ENCODE measurements at places on chromosomes 4 and X. TPM values are rescaled to one million over a fixed set of nuclear protein-coding genes. Genes with fewer than 3 reads are reported as not detected.

DNA sequence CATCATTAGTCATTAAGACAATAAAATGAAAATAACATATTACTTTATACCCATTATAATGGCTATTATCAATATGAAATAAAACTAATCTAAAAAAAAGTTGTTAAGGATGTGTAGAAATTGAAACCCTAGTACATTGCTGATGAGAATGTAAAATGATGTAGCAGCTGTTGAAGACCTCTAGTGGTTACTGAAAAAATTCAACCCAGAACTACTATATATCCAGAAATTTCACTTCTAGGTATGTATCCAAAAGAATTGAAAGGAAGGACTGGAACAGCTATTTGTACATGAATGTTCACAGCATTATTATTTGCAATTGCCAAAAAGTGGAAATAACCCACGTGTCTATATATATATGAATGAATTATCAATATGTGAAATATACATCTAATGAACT, 180.3 kb upstream of the KLHL4 start:
- no peak for DNase-seq

CPLX1 gene
- total RNA-seq = not detected

GRCh38 chr4:40553995-40554394, 75.7 kb downstream of the RBM47 start:
- no peak for DNase-seq

MAGT1 gene
- 60.7 TPM for total RNA-seq

HMGB3 gene
- total RNA-seq = 39.8 TPM

KLHL13 gene
- 0.13 TPM for total RNA-seq

TMPRSS11B gene
- not detected for total RNA-seq

- DNase-seq = no peak
Observed at GRCh38 chr4:39048311-39048710, 13.7 kb upstream of the KLHL5 start.

SYNPO2 gene
- total RNA-seq = 69.7 TPM

ART3 gene
- total RNA-seq = not detected

EVC gene
- total RNA-seq = 168 TPM

- DNase-seq = peak; percentile 87
Observed at GRCh38 chr4:148112231-148112982, 329.8 kb downstream of the NR3C2 start.

PAGE2B gene
- total RNA-seq = not detected

GRCh38 chr4:128256539-128256938, 31.1 kb downstream of the PGRMC2 start:
- DNase-seq = no peak

ATXN3L gene
- not detected for total RNA-seq

- DNase-seq = no peak
Observed at GRCh38 chrX:69616457-69617203, 717 bp downstream of the EDA start.

DNA sequence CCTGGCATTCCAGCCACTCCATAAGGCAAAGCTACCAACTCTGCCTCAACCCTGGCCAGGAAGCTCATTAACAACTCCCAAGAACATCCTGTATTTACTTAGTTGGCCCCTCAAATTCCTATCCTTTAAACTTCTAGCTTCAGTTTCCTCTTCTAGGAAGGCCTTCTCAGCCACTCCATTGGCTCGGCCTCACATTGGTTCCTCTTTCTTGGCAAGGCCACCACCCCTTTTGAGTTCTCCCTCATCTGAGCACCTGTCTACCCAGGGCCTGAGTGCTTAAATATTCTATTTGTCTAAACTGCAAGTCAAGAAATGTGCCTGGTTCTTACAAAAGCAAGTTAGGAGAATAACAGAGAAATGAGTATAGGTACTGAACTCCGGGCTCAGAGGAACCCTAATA, 10.0 kb downstream of the SMC1A start:
- DNase-seq = no peak

OSTC gene
- 240 TPM for total RNA-seq

- no peak for DNase-seq
Observed at GRCh38 chrX:119069128-119069527, 3.7 kb upstream of the CT47C1 start.

DNA sequence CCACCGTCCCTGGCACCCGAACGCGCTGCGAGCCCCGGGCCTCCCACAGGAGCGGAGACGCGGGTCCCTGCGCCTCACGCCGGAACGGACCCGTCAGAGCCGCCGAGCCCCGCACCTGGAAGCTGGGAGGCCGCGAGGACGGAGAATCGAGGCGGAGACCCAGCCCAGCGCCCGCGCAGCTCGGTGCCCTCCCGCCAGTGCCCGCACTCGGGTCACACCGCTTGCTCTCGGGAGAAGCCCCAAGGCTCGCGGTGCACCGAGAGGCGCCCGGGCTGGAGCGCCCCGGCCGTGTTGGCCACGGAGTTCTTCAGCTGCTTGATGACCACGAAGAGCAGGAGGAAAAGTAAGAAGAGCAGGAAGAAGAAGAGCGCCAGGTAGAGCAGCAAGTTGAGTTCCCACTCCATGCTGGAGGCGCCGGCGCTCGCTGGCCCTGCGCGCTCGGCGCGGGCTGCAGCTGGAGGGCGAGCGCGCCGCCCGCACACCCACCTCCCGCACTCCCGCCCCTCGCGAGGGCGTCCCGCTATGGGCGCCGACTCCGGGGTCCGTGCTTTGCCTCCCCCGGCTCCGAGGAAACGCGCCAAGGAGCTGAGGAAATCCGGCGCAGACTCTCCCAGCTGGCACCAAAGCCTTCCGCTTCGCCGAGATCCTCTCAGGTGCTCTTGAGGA, at the start of gene SMIM43:
SMIM43 (minus strand) TSS at position 463 of the 666 bp plus-strand sequence; CDS start at position 404, 59 bp downstream.
- no peak for DNase-seq

- DNase-seq = no peak
Observed at GRCh38 chr4:56288663-56289062, 98.6 kb downstream of the AASDH start.

DNA sequence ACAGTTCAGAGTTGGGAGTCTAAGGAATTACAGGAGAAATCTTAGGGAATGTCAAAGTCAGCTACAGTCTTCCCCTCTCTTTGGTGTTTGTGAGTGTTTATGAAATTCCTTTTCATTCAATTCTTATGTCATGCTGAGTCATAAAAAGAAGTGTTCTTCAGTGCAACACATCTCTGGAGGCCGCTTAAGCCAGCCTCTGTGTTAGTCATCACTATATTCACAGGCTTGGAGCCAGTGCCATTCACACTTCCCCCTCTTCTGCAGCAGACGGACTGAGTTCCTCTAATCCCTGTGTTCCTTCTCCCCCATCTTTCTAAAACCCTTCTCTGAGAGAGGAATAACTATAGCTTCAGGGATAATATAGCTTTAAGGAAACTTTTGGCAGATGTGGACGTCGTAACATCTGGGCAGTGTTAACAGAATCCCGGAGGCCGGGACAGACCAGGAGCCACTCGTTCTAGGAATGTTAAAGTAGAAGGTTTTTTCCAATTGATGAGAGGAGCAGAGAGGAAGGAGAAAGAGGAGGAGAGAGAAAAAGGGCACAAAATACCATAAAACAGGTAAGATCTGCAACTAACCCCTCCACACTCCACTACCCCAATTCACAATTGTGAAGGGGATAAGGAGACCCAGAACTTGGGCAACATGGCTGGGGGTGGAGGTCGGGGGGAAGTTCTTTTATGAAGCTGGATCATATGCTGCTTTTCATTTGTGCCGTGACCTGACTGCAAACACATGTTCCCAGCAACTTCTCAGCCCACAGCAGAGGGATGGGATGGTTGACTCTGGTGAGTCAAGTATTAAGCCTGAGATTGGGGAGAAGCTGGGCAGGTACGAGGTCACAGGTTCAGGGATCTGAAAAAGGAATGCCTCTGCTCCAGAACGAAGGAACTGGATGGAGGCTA, at the start of gene SRPX2:
SRPX2 (plus strand) TSS at position 244 of the 905 bp plus-strand sequence. CDS start 2,124 bp downstream, outside the sequence.
- peak; percentile 86 for DNase-seq

GRCh38 chr4:1470816-1471442, 64.7 kb upstream of the NKX1-1 start:
- DNase-seq = no peak

DNA sequence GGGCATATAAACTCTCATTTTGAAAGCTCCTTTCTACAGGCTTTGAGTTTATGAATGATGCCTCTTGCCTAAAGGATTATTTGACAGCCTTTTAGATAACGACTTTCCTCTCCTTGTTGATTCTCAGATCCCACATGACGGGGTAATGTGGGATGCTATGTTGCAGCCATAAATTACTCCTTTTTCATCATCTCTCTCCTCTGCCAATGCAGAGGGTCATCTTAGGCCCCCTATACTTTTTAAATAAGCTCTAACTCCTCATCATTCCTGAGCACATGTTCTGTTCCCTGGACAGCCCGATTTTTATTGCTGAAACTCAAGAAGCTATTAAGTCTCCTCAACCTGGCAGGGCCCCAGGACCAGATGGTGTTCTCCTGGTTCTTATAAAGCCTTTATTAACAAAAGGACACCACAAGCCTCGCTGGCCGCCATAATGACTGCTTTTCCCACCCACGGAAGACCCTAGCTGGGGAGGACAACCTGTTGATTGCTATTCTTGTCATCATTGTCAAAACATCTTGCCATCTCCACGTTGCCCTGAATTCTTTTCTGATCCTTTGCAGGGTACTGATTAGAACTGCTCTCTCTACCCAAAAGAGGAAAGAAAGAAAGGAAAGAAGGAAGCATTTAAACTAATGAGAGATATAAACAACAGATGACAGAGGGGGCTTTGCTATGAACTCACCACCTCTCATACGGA, 150.7 kb downstream of the DHX15 start:
- DNase-seq = no peak

FMR1NB gene
- total RNA-seq = not detected

All from LHCN-M2 (cell line).